EL (cell line): ENCODE measurements at places on chromosomes 6 and 20.
A peak's percentile ranks its signal among the peaks of the same experiment; 100 is the strongest.

- no peak for DNase-seq
These were observed 136.2 kb upstream of the STMND1 start for GRCh38 chr6:16965689-16966088.

- DNase-seq = no peak
These were observed 140.1 kb downstream of the REV3L start for GRCh38 chr6:111342913-111343312.

- peak; percentile 80 for DNase-seq
These were observed at the start of gene SDC4 for GRCh38 chr20:45347936-45348778. TSS of gene SDC4 (minus strand) at chr20:45348424. CDS start at chr20:45348384, 40 bp downstream.

- DNase-seq = no peak
These were observed 122.4 kb downstream of the TCP11 start for GRCh38 chr6:35018746-35019145.

DNA sequence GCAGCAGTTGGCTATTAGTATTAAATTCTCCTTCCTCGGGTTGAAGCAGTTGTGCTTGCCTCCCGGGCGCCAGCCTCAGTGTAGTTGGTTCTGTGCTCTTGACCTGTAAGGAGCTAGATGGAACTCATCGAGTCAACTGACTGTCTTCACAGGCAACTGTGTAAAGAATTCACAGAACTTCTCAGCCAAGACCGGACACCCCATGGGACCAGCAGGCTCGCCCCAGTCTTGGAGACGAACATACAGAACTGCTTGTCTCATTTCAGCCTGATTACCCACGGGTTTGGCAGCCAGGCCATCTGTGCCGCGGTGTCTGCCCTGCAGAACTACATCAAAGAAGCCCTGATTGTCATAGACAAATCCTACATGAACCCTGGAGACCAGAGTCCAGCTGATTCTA is 8.5 kb downstream of the TFAP2C start:
- no peak for DNase-seq
